HFFc6 (cell line): ENCODE measurements at places on chromosomes 11 and 22.

DNA sequence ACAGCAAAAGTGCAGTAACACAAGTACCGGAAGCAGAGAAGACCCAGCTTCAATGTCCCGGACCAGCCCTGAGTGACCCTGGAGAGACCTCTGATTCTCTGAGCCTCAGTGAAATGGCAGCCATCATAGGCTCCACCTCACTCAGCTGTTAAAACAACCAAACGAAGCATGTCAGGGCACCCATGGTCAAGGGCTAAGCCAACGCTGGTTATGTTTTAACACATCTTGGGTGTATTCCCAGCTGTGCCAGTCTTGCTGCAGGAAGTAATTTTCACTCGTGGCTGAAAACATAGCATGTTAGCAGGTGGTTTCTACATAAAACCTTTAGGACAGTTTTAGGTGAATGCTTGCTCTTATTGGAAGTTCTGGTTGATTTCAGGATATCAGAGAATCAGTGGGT lies 30.9 kb downstream of the LMO2 start:
- DNase-seq, result no peak

- DNase-seq, result peak; percentile 59
Observed at GRCh38 chr11:58513747-58514367, 6.0 kb upstream of the OR5B21 start.

GRCh38 chr11:64652586-64653387 lies 61.8 kb downstream of the SLC22A12 start:
- peak; percentile 54 for DNase-seq

- DNase-seq, result no peak
Observed at GRCh38 chr11:122253589-122254231, 137.7 kb upstream of the BLID start.

- DNase-seq, result no peak
Observed at GRCh38 chr11:90434858-90435257, 212.0 kb upstream of the CHORDC1 start.

GRCh38 chr11:104764710-104765045 lies 133.6 kb downstream of the CASP12 start:
- DNase-seq, result no peak

DNA sequence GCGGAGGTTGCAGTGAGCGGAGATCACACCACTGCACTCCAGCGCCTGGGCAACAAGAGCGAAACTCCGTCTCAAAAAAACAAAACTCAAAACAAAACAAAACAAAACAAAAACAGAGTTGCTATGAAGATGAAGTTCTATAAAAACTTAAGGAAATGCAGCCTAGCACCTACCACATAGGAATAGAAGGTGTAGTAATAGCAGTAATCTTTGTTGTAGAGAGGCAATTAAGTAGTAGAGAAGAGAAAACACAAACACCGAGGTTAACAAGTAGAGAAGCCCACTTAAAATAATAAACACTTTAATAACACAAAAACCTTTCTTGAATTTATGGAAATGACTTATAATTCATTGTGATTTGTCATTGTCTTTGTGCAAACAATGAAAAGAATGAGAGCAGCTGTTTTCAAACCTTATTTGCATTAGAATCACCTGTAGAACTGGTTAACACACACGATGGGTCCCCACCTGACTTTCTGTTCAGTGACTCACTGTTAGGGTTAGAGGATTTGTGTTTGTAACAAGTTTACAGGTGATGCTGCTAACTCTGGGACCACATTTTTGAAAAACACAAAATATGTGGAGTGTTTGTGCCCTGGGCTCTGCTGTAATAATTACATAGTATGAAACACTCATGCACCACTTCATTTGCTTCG lies 43.1 kb downstream of the TYR start:
- no peak for DNase-seq

GRCh38 chr11:15208378-15209222 lies 93.9 kb downstream of the INSC start:
- peak; percentile 46 for DNase-seq

GRCh38 chr22:37559901-37560607 lies at the start of gene CDC42EP1:
Gene CDC42EP1, plus strand, starts transcription at chr22:37560480. Its CDS starts 5,870 bp downstream, at chr22:37566350.
- DNase-seq, result peak; percentile 35

- DNase-seq, result no peak
Observed at GRCh38 chr22:27331526-27332281, 469.9 kb downstream of the MN1 start.
